ENCODE measurements at places on chromosomes 12 and 14.
A peak's percentile ranks its signal among the peaks of the same experiment; 100 is the strongest.

DNA sequence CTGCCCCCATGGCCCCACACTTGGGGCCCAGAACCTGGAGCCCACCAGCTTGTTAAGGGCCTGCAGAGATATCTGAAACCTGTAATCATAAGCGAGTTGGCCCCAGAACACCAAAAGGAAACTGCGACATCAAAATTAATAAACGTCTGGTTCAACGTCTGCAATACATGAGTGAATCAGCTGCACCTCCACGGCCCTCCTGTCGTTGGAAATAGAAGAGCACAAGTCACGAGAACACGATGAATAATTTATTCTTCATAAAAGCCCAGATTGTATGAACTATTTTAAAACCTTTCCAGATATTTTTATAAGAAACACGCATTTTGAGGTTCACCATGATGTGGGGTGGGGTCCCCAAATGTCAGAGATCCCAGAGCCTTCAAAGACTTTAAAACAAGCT is 9.7 kb upstream of the CMKLR1 start:
- no peak for DNase-seq

DNA sequence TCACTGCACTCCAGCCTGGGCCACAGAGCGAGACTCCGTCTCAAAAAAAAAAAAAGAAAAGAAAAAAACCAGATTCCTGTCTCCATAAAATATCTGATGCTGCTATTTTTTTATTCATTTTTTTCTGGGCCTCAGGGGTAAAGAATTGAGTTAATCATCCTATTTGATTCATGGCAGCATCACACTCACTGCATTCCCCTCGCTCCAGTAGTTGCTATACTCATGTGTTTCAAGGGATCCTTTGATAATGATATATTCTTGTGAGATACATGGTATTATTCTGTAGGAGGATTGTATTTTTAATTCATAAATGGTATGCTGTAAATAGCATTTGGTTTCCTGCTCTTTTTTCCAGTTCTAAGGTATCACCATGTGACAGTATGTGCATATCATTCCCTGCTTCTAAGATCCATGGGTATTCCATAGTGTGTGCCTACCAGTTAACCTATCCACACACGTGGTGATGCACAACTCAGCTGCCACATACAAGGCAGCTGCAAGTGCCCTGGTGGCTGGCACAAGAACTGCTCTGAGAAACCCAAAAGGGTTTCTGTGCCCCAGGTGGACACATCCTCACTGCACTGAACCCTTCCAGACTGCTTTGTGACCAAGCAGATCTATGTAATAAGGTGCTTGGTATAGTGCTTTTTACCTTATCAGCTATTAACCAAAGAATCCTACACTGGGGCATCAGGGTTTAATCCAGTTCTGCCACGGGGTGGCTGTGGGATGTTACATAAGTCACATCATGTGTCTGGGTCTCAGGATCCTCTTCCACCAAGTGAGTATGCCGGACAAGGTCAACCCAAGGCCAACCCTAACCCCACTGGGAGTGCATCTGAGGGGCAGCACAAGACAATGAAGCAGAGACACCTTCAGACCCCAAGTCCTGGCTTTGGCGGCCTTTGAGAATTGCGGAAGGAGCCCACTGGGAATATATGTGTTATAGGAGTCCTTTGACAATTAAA is 74.6 kb downstream of the ZFP36L1 start:
- no peak for DNase-seq

DNA sequence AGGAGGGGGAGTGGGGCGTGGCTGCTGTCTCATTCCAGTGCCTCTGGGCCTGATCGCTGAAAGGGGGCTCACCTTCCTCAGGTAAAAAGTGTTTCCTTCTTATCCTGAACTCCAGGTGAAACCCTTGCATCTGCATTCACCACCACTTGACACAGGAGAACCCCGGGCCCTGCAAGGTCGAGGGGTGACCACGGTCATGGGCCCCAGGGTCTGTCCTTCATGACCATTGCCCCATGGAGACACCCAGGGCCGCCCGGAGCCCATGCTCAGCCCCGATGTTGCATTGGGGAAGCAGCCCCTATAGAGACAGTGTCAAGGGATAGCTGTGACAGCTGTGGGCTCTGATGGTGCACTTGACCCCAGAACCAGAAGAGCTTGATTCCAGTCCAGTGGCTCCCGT is 34.4 kb upstream of the DYNC1H1 start:
- DNase-seq = no peak

- DNase-seq = peak; percentile 44
These were observed 11.1 kb upstream of the NEMF start for GRCh38 chr14:49863487-49864281.

- no peak for DNase-seq
These were observed 155.3 kb downstream of the ADAMTS20 start for GRCh38 chr12:43396671-43397070.

- DNase-seq = peak; percentile 48
These were observed 45.3 kb upstream of the ANO6 start for GRCh38 chr12:45170456-45171042.

GRCh38 chr12:79023784-79024183 is 159.2 kb downstream of the SYT1 start:
- DNase-seq = no peak
